ENCODE measurements at places on chromosomes 6 and 20.

- DNase-seq: no peak
Measured at GRCh38 chr6:142187209-142187608, 40.1 kb downstream of the VTA1 start.

DNA sequence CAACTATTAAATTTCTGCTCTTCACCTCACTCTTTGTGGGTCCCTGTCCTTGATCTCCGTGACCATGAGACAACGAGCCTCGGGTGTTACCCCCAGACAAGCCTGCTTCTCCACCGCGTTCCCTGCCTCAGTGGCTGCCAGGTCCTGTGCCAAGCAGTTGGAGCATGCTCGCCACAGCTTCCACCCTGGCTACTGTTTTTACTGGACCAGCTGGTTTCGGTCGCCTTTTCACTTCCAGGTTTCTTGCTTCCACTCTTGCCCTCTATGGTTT lies 5.6 kb downstream of the TP53RK start:
- no peak for DNase-seq

DNA sequence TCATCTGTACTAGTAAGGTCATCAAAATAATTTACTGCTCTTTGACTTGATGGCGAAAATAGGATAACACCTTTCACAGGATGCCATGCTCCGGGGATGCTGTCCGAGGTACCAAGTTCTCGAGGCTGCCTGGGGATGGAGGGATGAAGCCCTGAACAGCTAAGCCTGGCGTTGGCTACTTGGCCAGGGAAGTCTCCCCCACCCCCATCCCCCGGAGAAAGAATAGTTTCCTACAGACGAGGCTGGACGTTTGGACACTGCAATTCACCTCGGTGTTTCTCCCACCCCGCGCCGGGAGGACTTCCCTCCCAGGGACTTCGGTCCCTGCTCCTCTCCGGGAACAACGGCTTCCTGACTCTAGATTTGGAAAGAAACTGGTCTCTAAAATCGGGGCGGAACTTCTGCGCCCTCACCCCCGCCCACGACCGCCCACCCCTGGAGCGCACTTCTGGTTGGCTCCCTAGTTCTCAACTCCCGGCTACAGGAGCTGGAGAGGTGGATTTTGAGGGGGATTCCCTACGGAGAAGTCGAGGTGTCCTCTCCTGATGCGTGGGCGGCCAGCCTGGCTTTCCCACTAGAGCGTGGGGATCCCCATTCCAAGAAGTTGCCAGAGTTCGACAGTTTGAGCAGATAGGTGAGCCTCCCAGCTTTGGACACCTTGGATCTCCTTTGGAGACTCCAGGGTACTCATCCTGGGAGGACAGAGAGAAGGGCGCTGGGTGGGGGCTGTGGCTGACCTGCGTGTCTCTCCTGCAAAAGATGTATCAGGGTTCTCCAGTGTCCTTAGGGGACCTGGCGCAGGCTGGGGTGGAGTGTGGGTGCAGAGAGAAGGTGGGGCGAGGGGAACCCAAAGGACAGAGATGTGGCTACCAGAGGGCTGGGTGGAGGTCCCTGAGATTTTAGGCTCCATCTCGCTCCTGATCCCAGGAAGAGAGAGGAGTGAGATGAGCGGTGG lies 1.1 kb downstream of the PCSK2 start:
- no peak for DNase-seq

GRCh38 chr20:37651932-37652331 lies 41.9 kb upstream of the CTNNBL1 start:
- DNase-seq: no peak

GRCh38 chr20:62458275-62459251 lies 17.2 kb downstream of the GATA5 start:
- DNase-seq: no peak

GRCh38 chr6:41498968-41499599 lies 47.1 kb upstream of the FOXP4 start:
- DNase-seq: no peak

- DNase-seq: no peak
Measured at GRCh38 chr6:85678026-85678601, 35.4 kb upstream of the SYNCRIP start.

- DNase-seq: no peak
Measured at GRCh38 chr6:111068109-111068865, 19.0 kb upstream of the SLC16A10 start.

- no peak for DNase-seq
Measured at GRCh38 chr6:35725081-35725708, 11.6 kb upstream of the ARMC12 start.

DNA sequence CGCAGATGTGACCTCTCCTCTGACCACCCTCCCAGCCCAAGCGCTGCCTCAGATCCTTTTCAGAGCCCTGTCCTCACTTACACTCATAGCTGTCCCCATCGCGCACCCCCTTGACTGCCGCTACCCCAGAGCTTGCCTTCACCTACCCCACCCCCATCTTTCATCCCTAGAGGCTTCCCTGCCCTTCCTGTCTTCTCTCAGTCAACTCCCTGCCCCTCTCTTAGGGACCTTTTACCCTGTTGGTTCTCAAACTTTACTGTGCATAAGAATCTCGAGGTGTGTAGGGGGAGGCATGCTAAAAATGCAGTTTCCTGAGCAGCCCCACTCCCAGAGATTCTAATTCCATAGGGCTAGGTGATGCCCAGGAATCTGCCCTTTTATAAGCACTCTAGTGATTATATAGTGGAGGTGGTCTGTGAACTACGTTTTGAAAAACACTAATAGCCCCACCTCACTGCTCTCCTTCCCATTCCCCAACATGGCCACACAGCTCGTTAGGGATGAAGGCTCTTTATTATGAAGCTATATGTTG lies 725 bp downstream of the TM9SF4 start:
- DNase-seq: no peak

- no peak for DNase-seq
Measured at GRCh38 chr6:20186981-20187380, 25.3 kb downstream of the MBOAT1 start.

- no peak for DNase-seq
Measured at GRCh38 chr6:91386204-91386603, 799.3 kb upstream of the MAP3K7 start.

DNA sequence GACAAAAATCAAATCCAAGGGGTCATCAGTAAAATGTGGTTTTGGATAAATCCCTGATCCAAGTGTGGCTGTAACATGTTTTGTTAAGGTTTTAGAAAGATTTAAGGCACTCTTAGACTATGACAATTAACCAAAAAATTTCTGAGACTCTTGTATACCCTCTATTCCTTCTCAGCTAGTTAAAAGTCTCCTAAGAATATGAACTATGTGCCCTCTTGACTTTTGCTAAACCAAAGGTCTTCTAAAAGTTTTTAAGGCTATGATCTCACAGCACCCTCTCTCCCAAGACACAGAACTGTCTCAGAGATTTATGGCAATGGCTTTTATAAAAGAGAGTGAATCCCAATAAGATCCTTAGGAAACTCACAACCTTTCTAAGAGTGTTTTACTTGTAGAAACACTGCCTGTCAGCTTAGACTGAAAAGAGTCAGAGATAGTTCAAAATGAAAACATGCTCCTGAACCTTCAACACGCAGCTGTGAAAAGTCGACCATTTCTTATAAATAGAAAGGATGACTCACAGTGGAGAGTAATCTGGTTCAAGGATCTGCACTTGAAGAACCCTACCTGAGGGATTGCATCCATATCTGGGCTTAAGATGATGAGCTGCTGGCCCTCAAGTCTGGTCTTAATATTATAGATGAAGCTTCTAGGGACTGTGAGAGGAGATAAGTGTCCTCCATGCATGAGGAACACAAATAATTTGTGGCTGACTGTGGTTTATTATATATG lies 388.4 kb upstream of the GJE1 start:
- no peak for DNase-seq

GRCh38 chr6:158939255-158940159 lies 60.5 kb downstream of the RSPH3 start:
- DNase-seq: no peak

- DNase-seq: no peak
Measured at GRCh38 chr6:14082771-14083170, 34.8 kb upstream of the CD83 start.

DNA sequence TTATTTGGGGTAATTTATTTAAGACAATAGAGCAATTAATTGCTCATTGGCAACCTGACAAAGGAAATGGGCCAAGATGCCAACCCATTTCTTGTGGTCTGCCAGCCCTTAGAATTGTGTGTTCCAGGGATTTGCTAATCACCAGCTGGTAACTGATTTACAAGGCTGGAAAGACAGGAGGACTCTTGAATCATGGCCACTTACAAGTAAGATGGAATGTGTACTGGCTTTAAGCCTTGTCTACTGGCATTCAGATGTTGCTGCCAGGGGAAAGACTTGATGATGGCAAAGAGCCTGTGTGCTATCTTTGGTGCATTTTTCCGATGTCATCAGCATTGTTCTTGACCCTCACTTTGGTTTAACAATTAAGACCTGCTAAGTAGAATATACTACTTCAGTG lies 91.0 kb downstream of the BCKDHB start:
- DNase-seq: no peak

- DNase-seq: no peak
Measured at GRCh38 chr6:90038961-90039653, 144.8 kb downstream of the GJA10 start.

- no peak for DNase-seq
Measured at GRCh38 chr20:16477632-16478031, 95.6 kb downstream of the KIF16B start.

GRCh38 chr6:144266091-144266649 lies 19.0 kb upstream of the UTRN start:
- no peak for DNase-seq

DNA sequence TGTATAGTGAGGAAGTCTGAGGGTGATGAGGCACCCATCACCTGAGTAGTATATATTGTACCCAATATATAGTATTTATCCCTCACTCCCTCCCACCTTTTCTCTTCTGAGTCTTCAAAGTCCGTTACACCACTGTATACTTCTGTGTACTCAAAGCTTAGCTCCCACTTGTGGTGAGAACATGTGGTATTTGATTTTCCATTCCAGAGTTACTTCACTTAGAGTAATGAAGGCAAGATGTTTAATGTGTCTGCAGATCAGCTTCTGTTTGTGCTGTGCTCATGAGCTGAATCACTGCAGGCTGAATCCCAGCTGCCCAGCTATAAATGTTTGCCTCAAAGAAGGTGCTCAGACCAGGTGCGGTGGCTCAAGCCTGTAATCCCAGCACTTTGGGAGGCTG lies 139.3 kb upstream of the FOXA2 start:
- no peak for DNase-seq

GRCh38 chr6:163469459-163469985 lies 55.0 kb downstream of the QKI start:
- DNase-seq: no peak

DNA sequence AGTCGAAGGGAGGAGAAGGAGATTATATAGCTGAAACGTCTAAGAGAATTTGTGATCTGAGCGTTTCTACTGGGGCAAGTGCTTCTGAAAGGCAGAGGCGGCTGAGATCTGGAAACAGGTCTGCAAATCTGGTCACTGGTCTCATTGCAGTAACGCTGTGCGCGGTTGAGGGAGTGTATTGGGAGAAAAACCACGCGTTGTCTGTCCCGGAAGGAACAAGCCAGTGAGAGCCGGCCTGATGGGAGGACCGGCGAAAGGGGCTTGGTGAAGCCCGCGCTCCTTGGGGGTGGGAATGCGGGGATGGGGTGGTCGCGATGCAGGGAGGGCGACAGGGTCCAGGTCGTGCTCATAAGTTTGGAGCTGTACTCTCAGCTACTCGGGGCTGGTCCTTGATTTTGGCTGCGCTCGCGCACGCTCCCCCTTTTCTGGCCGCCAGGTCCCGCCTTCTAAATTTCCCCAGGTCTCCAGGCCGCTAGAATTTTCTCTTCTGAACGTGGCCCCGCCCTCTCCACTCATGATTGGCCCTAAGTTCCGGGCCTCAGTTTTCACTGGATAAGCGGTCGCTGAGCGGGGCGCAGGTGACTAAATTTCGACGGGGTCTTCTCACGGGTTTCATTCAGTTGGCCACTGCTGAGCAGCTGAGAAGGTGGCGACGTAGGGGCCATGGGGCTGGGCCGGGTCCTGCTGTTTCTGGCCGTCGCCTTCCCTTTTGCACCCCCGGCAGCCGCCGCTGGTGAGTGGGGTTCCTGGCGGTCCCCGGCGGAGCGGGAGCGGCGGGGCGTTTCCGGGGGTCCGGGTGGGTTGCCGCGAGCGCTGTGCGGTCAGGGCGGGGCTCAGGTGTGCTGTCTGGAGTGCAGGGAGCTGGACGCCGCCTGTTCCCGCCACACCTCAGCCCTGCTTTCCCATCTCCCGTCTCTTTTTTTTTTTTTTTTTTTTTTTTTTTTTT lies at the start of gene MICB:
Gene MICB (plus strand): TSS at position 615 of the 946 bp plus-strand sequence. CDS start 49 bp downstream, at position 664.
- peak; percentile 69 for DNase-seq

GRCh38 chr6:118974790-118975189 lies 39.8 kb upstream of the MCM9 start:
- no peak for DNase-seq

GRCh38 chr6:2488578-2488977 lies 243.2 kb upstream of the GMDS start:
- no peak for DNase-seq

DNA sequence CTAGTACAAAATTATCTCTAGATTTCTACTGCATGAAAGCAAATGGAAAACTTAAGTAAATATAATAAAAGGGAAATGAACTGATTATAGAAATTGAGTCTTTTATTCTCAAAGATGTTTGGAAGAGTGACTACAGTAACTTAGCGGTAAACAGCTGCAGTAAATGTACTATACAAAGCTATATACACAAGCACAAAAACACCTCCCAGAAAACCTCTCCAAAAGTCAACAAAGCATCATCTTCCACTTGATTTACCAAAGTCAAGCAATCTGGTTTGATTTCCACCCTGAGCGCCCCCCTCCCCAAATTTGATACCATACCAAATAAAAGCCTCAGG lies 142.1 kb upstream of the SHLD1 start:
- DNase-seq: no peak

- DNase-seq: no peak
Measured at GRCh38 chr6:104326173-104327001, 533.3 kb downstream of the HACE1 start.

- DNase-seq: no peak
Measured at GRCh38 chr20:36480456-36481048, 60.8 kb upstream of the MYL9 start.

GRCh38 chr6:11236076-11236750 lies 3.7 kb upstream of the NEDD9 start:
- no peak for DNase-seq

DNA sequence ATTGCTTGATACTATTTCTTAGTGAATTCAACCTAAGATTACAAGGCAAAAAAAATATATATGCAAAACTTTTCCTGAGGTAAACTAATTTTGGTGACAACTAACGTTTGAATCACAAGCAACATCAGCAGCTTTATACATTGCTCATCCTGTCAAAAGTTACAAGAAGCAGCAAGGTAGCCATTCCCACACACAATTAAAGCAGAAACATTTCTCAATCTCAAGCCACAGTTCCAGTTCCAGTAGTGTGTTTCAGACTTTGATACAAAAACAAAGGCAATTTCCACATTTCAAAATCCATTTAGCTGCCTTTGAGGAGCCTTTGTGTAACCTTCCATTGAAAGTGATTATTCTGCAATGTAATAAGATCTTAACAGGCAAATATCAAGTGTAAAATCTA lies 191.0 kb downstream of the WDR27 start:
- no peak for DNase-seq

GRCh38 chr6:81977486-81977885 lies 225.0 kb upstream of the TENT5A start:
- no peak for DNase-seq

- DNase-seq: no peak
Measured at GRCh38 chr6:88047510-88048150, at the start of gene SPACA1. SPACA1 (plus strand) TSS chr6:88047841; CDS start chr6:88047906, 65 bp downstream.

Measured in stimulated activated CD8-positive, alpha-beta memory T cell treated with anti-CD3 and anti-CD28 coated beads, Interleukin-4, amount 100 ng/mL, for 1 hour (primary cell).